ENCODE measurements at places on chromosomes 5 and 9.

- DNase-seq = no peak
Measured at GRCh38 chr5:131979816-131980215, 31.6 kb downstream of the ACSL6 start.

DNA sequence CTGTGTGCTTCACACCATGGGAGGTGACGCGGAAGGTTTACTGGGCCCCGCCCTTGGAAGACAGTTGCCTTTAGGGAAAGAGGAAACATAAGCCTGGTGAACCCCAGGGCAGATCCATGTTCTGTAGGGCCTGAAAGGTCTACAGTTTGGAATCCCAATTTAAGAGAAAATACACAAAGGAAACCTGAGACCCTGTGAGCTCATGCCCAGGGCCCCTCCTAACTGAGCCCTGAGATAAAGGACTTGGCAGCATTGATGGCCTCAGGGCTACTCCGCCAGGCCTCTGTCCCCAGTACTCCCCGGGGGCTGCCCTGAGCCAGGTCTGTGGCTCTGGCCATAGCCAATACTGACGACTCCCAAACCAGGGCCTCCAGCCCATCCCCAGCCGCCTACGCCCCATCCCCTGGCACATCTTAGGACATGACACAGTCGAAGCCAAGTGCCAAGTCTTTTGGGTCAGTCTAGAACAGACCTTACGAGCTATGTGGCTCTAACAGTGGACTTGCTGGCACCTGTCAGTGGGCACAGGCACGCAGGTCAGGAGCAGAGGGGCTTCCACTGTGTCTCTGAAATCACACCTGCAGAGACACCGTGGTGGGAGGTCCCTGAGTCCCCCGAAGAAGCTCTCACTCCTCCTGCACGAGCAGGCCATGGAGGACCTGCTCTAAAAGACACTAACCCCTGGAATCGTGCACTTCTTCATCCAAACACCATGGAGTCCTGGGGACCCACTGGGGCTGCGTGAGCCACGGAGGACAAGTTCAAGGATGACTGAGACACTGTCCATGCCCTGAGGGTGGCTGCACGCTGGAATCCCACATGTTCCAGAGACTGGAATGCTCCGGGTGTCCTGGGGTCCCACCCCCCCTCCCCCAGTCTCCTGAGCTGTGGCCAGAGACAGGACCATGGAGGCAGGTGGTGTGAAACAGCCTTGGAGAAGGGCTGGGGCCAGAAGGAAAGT is 40.3 kb upstream of the BARHL1 start:
- DNase-seq = peak; percentile 29

DNA sequence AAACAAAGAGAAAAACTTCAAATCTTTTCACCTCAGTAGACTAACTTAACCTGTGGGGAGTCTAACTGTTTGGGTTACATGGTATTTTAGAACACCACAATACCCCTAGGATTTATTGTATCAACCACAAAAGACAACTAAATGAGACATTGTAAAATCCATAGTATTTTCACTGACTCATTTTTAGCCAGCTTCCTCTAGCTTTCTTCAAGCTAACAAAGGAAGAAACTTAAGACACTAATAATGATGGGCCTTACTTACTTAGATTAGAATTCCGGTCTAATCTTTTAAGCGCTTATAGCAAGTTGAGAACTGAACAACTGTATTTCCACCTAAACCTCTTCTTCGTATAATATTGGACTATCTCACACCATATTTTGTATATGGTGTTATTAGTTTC is 529.3 kb downstream of the DMRTA1 start:
- no peak for DNase-seq

DNA sequence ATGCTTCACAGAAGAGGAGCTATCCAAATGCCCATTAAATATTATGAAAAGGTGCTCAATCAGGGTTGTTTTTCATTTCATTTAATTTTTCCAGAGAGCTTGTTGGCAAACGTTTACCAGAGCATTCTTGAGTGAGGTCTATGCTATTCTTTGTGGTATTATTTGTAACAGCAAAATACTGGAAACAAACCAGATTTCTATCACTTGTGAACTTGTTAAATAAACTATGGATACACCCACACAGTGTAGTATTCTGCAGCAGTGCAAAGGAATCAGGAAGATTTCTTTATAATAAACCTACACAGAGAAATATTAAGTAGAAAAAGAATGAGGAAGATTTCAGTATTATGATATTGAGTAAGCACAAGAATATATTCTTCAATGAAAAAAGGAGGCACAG is 15.0 kb upstream of the SLC1A1 start:
- no peak for DNase-seq

GRCh38 chr5:106728208-106728607 is 942.5 kb downstream of the EFNA5 start:
- no peak for DNase-seq

DNA sequence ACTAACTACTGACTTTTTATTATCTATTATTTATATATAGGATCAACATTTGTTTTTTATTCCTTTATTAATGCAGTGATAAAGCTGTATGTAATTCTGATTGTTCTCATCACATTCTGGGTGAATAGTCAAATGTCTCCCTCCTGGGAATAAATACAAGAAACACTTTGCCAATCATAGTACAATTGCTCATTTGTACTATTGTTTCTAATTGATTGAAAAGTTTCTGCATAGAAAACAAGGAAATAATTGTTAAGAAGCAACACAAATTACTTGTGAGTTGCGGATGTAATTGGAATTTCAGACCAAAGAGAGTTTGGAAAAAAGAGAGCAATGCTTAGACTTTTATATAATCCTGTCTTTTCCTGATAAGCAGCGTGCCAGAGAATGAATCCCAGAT is 1013.9 kb downstream of the EFNA5 start:
- no peak for DNase-seq

DNA sequence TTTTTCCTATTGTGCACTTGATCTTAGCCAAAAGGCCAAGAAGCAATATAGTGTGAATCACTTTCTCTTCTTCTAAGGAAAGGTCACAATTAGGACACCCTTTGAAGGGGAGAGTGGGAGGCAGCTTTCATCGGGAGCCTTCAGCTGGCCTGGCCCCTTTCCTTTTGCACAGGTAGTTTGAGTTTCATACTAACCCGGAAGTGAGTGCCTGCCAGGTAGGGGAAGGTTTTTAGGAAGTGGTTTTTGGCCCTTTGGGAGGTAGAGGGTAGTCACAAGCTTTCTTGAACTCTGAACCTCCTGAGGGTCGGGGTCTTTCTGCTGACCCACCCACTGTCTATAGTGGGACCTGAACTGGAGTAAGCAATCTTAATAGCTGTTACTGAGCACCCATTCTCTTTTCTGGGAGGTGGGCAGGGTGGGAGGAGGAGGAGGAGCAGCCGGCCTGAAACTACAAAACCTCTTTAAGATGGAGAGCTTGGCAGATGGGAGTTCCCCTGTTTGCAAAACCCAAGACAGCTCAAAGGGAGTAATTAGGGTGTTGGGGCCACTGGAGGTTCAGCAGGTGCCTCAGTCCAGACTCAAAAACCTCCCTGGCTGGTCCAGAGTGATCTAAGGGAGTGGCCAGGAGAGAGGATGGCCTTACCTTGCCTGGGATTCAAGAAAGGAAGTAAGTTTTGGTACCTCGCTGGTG is 6.0 kb downstream of the LARP1 start:
- DNase-seq = no peak

- no peak for DNase-seq
Measured at GRCh38 chr5:158802941-158803341, 296.8 kb downstream of the EBF1 start.

DNA sequence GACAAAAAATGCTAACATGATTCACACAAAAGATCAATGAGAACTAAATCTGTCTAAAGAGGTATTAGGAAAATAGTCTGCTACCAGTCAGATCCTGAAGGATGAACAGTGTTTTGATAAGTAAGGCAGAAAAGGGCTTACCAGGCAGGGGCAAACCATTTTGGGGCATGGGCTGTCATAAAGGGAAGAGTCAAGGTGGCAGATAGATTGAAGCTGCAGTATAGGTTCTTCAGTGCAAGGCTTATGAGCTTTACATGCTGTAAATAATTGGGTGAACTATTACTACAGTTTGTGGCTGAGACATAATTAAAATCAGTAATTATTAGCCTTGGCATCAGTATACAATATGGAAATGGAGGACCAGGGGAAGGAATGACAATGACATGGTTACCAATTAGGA is 21.8 kb downstream of the CSNK1A1 start:
- DNase-seq = no peak

GRCh38 chr9:37966412-37967013 is 62.6 kb upstream of the SLC25A51 start:
- DNase-seq = no peak

DNA sequence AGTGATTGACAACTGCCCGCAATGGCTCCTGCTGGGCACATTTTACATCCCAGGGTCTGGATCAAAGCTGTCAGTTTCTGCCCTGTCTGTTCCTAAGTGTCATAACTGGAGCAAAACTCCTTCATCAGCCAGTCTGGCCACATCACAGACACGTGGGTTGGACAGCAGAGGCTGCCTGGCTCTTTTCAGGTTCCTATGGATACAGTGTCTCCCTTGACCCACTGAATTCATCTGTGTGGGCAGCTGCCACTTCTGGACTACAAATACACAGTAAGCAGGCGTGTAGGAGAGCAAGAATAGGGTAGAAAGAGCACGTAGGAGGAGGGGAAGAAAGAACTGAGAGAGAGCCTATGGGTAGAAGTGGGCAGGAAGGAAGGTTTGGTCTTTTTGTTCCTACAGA is 238.0 kb downstream of the ENC1 start:
- no peak for DNase-seq

- DNase-seq = peak; percentile 45
Measured at GRCh38 chr9:129007035-129007765, 20.9 kb downstream of the SH3GLB2 start.

DNA sequence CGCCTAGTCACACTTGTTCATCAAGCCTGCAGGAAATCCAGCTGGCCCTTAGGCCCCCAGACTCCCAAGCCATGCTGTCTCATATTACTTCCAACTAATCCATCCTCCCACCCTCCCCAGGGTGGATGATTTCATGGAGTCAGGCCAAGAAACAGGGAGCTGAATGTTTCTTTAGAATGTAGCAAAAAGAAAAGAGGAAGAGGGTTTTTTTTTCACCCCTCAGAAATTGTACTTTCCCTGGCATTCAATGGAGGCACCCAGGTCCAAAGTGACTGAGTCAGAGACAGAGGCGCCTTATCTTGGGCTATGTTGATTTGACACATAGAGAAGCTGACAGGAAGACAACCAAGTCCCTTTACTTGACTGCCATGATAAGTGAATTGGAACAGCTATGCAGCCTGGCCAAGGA is 260.2 kb upstream of the NR4A3 start:
- DNase-seq = peak; percentile 64

DNA sequence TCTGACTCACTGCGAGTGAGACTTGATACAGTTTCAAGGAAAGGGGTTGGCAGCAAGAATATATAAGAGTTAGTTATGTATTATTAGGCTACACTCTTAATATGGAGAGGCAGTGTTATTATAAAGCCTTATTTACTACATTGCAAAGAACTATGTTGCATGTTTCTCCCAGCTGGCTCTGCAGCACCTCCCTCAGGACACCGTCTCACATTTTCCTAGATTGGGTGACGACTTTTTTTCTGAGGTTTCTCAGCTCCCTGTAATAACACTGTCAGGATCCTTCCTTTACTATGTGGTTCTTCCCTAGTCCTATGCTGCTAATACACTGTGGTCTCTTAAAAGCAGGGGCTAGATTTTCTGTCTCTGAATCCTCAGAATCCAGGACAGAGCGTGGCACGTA is 153.7 kb downstream of the INSYN2B start:
- no peak for DNase-seq

GRCh38 chr9:3237121-3237520 is 288.7 kb downstream of the RFX3 start:
- no peak for DNase-seq

GRCh38 chr5:116448450-116448849 is 126.2 kb downstream of the SEMA6A start:
- no peak for DNase-seq
